ENCODE measurements at places on chromosomes 16 and 17.

DNA sequence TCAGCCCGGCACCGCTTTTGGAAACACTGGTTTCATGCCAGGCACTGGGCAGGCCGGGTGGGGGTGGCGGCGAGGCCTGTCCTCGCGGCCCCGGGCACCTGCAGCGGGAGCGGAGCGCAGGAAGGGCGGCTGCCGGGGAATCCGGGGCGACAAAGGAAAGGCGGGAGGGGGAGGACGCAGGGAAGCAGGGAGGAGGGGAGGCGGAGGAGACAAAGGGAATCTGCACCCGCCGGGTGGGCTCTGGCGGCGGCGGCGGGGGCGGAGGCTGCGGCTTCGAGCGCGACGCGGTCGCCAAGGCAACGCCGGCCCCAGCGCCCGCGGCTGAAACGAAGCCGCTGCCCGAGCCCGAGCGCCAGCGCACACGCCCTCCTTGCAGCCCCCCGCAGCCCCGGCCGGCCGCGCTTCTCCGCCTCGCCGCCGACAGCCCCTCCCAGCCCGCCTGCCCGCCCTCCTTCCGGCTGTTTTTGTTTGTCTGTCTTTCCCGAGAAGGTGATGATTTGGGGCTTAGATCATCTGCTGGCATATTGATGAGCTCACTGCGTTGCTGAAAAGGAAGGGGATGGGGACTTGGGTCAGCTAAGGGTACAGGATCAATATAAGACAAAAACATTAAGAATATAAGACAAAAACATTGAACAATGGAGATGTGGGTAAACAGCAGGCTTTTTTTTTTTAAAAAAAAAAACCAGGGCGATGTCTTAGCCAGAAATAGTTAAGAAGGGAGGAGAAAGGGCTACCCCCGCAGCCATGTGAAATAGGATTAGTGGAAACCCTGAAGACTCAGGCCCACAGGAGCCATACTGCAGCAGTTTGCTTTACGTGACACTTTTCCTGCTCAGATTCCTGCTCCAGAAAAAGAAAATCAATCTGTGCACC is 32.7 kb downstream of the CDK5R1 start:
- DNase-seq: peak; percentile 35

- no peak for DNase-seq
These were observed 12.8 kb upstream of the RANGRF start for GRCh38 chr17:8275421-8276290.

DNA sequence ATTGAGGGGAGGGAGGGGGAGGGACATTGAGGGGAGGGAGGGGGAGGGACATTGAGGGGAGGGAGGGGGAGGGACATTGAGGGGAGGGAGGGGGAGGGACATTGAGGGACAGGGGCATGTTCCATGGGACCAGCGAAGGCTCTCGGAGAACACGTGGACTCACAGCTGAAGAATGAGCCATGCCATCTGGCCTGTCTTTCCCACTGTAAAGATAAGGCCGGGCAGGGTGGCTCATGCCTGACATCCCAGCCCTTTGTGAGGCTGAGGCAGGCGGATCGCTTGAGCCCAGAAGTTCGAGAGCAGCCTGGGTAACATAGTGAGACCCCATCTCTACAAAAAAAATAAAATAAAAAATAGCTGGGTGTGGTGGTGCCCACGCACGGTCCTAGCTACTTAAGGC is 32.5 kb downstream of the RPH3AL start:
- no peak for DNase-seq

DNA sequence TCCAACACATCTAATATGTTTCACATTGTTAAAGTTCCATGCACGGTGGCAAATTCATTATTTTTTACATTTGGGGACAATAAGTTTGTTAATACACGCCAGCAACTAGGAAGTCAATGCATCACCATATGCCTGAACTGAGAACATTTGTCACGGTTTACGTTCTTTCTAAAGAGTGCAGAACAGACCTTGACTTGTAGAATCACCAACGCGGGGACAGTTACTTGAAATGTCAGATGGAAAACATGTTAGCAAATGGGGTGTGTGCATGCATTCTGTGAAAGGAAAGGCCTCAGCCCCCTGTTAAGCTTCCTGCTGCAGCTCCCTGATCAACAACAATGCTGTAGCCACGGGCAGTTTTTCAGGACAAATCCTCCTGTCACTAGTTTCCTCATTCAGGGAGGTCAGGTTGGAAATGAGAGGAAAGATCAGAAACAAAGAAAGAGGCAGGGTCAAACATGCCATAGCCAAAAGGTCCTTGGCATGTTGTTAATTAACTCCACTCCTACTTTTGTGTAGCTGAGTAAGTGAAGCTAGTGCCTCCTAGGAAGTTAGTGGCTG is 18.4 kb downstream of the SMIM36 start:
- DNase-seq: no peak

DNA sequence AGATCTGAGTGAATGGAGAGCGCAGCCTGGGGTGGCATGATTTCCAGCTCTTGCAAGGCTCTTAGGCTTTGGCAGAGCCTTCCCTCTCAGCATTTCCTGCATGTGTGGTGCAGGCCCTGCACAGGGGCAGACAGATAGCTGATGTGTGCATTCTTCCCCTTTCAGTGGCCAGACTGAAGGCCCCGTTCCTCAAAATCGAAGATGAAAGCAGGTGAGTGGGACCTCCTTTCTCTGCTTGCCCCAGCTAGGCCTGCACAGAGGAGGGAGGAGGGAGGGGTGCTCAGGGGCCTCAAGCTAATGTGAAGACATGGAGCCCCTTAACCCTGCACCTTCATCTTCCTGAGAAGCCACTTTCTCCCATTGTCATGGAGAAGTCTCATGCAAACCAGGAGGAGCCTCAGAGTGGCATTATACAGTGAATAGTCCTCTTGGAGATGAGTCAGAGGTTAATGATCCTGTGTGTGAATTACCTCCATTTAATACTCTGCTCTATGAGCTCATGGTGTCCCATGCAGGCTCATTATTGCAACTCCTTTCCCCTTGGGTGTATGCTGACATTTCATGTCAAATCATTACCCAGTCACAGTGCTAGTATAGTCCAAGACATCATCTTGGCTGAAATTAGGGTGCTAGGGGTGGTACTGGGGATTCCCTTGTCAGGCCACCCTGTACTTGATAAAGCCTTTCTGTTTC is 20.4 kb upstream of the ADAM11 start:
- DNase-seq: no peak

- no peak for DNase-seq
These were observed 3.7 kb upstream of the STAT5A start for GRCh38 chr17:42284566-42284965.

DNA sequence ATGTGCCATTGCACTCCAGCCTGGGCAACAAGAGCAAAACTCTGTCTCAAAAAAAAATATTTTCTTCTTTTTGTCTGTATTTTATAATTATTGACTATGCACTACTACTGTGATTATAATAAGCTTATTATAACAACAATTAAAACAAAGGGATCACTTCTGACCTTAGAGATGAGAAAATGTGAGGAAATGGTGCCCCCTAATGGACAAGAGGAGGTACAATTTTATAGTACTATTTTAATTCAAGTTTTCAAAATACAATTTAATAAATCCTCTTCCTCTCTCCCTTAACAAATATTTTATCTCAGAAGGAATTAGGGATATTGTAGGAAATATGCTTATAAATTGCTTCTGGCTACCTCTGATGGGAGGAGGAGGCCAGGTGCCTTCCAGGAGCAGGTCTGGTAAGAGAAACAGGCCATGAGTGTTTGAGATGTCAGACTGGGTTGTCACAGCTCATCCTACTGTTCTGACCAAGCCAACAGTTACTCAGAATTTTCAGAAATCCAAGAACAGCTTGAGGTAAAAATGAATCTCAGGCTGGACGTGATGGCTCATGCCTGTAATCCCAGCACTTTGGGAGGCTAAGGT is 14.0 kb downstream of the VPS53 start:
- DNase-seq: no peak

- no peak for DNase-seq
These were observed 41.1 kb upstream of the MTSS2 start for GRCh38 chr16:70726892-70727361.

DNA sequence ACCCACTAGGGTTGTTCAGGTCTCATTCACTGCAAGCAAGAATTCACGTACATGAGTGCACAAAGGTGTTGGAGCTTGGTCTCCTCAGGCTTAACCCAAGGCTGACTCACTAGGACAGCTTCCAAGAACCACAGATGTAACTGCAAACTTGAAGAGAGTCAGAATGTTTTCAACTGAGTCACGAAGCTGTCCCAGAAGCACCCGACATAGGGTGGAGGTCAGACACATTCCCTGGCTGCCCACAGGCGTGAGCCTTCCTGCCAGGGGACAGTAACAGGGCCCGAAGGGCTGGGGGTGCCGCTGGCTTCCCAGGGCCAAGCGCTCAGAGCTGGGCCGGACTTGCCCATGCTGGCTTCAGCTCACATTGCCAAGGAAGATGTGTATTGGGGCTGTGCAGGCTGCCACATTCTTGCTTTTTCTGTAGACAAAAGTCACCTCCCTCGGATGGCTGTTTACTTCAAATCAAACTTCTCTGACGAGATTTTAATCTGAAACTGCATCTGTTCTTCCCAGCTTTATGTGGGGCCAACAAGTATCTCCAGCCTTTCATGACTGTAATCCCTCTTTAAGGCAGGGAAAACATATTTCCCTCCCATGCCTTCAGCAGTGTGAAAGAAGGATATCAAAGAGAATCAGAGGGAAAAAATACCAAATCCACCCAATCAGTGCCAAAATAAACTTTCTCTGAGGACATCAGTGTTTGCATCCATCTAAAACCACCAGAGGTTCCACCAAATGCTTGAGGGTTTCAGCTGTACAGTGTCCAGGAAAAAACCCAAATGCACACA is 14.3 kb downstream of the CMTM3 start:
- no peak for DNase-seq

GRCh38 chr17:38425744-38426143 is 2.5 kb upstream of the ARHGAP23 start:
- DNase-seq: no peak
